Omental fat pad (tissue), 4 donors: ENCODE measurements at places on chromosomes 11 and 22.
A peak's percentile ranks its signal among the peaks of the same experiment; 100 is the strongest.

DNA sequence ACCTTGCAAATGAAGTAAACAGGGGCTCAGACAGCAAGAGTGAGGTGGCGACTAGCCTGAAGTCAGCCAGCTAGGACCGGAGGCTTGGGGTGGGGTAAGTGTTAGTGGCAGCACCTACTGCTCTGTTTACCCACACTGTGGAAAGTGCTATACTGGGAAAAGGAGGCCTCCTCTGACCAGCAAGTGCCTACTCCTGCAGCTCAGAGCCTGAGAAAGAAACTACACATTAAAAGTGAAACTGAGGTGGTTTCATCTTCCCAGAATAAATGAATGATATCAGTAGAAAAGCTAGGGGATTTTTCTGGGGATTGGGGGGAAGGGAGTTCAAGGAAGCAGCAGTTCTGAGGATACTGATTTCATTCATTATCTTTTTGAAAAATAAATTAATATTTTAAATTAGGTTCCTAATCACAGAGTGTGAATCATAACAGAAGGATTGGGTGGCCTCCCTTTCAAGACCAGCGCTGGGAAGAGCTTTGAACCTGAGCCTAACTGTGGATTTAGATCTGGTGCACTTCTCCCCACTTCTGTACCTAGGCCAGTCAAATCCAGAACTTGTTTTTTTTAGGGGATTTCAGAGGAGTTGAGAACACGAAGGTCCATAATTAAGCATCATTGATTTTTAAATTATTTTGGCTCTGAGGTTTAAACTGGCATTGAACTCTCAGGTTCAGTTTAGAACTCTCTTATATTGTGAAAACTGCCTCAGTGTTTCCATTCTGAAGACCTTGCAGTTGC is 48.1 kb upstream of the GRAMD1B start:
- DNase-seq = no peak

DNA sequence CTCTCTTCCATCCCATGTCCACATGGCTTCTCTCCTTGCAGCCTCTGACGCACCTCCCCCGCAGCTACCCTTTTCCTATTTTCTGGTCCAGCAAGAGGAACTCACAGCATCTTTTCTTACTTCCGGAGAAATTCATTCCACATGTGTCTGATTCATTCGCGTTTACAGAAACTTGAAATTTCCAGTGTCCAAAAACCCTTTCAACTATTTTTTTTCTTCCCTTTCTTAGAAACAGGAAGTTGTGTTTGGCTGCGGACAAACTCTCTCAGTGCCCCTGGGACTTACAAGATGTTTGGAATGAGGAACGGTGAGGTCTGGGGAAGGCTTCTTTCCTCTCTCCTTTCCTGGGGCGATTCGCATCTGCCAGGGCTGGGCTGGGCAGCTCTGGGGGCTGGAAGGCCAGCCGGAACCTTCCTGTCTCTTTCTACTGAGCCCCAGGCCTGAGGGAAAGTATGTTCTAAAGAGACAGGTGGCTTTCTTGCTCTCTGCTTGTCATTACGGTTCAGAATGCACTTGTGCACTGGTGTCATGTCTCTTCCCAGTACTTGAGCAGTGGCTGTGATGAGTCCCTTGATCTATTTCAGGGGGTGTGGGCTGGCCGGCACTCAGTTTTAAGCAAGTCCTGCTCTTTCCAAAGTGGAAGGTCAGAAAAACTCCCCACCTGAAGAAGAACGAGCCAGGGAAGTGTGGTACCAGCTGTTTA is 27.5 kb downstream of the ADAMTS8 start:
- no peak for DNase-seq

DNA sequence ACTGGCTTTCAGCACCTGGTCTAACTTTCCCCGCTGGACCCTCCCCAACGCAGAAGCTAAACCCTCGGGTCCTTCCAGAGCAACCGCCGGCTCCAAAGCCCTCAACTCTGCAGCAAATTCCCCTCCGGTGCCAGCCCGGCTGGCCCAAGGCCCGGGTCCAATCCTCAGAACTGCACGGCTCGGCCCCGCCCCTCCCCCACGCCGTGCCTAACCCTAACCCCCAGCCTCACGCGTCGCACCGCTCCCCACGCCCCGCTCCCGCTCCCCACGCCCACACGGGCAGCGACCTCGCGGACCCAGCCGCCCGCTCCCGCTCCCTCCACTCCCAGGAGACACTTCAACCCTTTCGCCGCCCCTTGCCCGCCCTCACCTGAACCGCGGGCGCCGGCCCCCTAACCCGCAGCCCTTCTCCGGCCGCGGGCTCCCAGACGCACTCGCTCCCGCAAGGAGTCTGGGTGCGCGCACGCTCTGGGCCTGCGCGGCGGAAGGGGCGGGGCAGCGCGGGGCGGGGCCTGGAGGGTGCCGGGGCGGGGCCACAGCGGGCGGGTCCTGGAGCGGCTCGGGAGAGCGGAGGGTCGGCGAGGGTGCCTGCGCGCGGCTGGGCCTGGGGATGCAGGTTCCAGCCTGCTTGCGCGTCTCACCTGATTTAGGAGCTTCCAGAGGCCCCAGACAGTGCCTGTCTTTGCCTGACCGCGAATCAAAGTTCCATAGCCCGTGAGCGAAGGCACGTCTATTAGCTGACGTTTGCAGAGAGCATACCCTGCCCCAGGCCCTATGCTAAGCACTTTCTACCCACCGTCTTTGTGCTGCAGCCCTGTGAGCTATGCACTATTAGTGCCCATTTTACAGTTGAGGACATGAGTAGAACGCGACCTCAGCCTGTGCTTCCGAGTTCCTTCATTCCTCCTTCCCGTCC is at the start of gene NFRKB:
Gene NFRKB, minus strand, starts transcription at position 453 of the 916 bp plus-strand sequence. CDS start 2,729 bp downstream, outside the sequence.
- peak; percentile 59 for DNase-seq

DNA sequence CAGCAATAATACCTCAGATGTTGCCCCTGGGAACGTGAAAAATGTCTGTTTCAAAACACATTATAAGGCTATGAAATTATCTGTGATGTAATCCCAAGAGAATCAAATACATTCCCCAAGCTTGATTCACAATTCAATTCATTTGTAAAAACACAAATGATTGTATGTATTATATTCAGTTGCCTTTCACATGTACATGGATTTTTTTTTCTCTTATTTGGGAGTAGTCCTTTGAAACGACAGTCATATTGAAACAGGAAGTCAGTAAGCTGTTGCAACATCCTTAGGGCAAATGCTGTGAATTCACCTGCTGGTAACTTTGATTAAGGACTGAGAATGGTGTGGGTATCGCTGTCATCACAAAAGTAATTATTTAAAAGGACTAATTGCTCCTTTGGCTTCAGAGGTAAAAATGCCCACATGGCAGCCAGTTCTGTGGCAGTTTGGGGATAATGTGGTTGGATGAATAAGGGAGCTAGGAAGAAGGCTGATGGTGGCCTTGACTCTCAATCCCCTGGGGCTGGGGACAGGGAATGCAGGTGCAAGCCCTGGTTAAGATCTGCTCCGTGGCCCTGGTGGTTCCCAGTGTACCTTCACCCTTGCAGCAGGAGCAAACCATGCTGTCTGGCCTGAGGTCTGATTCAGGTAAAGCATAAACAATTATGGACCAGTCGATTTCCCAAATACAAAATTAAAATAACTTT is 13.2 kb downstream of the EHF start:
- DNase-seq = no peak

DNA sequence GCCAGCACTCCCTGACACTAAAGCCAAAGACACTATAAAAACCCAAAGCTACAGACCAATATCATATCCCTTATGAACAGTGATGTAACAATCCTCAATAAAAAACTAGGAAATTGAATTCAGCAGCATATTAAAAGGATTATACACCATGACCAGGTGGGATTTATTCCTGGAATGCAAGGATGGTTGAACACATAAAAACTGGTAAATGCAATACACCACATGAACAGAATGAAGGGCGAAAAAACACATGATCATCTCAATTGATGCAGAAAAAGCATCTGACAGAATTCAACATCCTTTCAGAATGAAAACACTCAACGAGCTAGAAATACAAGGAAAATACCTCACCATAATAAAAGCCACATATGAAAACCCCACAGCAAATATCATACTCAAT is 31.3 kb downstream of the OSBP start:
- no peak for DNase-seq
